GM19239 (cell line): ENCODE measurements at places on chromosomes 1 and 21.

- DNase-seq = no peak
Measured at GRCh38 chr1:28925350-28925891, 11.1 kb downstream of the EPB41 start.

DNA sequence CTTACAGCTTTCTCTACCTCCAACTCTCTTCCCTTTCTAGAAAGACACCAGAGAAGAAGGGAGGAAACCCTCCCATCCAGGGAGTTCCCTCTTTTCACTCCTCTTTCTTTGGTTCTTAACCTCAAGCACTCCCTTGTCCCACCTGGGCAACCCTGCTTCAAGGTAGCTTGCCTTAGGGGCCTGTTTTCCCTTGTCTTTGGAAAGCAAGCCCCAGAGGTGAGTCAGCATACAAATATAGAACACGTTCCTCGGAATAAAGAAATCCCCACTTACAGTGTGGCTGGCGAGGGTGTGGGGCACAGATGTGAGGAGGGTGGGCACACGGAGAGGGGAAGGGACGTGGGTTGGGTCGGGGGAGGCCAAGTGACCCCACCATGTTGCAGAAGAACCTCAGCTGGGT lies 26.1 kb upstream of the KCNE2 start:
- DNase-seq = no peak

GRCh38 chr1:2606396-2606880 lies 19.9 kb downstream of the PRXL2B start:
- DNase-seq = no peak

DNA sequence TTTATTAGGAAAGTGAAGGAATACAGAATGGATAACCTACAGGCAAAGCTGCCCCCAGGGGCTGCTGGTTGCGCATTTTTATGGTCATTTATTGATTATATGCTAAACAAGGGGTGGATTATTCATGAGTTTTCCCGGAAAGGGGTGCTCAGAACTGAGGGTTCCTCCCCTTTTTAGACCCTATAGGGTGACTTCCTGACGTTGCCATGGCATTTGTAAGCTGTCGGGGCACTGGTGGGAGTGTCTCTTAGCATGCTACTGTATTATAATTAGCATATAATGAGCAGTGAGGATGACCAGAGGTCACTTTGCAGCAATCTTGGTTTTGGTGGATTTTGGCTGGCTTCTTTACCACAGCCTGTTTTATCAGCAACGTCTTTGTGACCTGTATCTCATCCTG lies 5.9 kb upstream of the ASAP3 start:
- no peak for DNase-seq

GRCh38 chr21:42269386-42269785 lies 45.8 kb downstream of the TFF3 start:
- DNase-seq = no peak
